Fibroblast of upper back skin (primary cell): ENCODE measurements at places on chromosomes 1 and 21.

DNA sequence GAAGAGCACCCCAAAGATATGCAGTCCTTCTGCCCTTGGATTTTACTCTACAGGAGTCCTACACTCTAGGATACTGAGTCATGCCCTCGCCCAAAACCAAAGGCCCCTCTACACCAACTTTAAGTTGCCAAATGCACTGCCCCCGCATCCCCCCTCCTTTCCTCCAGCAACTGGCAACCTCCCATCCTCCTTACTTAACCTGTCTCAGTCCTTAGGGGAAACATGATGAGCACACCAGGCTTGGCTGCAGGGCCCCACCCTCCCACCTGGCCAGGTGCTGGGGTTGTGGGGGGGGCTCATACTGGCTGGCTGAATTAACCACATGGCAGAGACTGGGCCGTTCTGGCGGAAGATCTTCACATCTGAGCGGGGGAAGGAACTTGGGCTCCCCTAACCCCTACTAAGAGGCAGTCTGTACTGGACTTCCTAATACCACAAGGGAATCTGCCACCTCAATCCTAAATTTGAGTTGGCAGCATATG is 1.2 kb downstream of the HDGF start:
- no peak for DNase-seq

DNA sequence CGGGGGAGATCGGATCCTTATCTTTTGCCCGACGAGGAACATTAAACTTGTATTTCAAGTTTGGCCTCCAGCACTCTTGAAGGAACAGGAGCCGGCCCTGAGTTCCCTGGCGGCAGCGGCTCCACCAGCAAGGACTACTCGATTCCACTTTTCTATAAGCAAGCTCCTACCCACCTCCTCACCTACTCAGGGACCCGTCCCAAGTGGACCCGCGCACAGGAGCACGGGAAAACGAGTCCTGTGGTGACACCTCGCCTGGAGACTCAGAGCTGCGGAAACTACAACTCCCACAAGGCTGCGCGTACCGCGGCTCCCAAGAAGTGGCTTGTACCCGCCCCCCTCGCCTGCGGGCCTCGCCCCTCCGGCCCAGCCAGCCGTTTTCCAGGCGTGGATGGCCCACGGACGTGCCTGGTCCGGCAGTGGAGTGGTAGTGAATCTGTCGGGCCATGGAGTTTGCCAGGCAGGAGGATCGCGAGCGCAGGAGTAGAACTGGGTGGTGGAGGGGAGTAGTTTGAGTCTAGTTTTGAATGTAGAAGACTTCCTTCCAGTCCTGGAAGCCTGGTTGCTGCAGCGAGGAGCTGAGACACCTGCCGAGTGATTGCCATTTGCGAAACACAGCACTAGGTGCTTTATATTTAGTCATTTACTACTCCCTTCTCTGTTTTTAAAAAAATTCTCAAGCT is at the start of gene ACP6:
Gene ACP6, minus strand, starts transcription at position 206 of the 683 bp plus-strand sequence. CDS start 476 bp downstream, outside the sequence.
- DNase-seq: peak; percentile 94

- no peak for DNase-seq
Observed at GRCh38 chr1:153592748-153593147, 20.2 kb downstream of the S100A16 start.

DNA sequence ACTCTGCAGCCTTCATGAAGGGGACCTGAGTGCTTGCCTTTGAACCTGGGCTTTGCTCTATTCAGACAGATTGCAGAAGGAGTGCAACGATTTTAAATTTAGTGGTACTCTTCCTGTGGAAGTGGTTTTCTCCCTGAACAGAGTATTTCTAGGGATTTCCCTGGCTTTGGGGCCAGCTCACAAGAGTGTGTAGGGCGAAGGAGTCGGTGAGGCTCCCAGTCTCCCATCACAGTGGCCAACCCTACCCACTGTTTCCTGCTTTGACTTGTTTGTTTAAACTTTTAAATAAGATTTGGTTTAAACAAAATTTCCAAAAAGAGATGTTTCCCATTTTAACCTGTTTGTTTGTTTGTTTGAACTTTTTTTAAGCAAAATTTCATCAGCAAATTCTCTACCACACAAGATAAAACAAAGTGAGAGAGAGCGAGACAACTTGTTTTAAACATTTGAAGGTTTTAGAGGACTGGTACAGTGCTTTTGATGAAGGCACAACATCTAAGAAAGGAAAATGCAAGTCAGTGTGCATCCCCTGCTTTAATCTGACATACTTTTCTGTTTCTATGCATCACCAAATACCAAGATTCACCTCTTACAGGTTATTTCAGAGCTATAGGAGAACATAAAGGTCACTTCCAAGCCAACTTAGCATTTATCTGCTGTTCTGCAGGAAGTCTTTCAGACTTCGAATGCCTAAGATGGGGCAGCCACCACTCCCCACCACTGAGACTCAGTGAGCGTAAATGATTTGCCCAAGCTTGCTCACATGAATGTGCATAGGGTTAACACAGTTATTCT is 6.6 kb downstream of the SELP start:
- no peak for DNase-seq

DNA sequence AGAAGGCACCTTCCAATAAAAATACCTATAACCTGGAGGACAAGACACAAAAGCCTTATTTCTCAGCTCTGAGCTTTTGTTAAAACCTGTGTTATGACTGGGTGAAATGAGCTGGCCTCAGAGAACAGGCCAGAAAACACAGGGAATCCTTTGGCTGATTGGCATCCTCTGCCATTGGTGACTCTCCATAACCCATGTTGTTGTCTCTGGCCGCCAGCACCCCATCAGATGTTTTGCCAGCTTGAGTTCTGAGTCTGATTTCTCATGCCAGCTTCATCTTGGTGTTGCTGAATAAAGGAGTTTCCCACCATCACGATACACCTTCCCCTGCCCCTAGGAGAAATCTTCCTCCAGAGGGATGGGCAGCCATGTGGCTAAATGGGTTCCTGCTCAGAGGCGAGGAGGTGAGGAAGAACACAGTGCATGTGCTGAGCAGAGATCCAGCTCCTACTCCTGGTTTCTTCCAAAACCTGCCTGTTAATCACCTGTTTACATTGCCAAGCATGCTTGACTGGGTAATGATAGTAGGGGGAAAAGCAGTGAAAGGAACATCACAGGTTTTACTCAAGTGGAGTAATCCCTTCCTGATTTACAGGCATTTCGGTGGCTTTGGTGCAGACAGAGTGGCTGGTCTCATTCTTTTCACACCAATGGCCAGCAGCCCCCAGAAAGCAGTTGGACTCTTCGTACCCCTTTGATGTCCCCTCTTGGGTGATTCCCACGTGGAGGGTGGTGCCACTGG is 109.8 kb downstream of the ROR1 start:
- no peak for DNase-seq
